Calu3 (cell line): ENCODE measurements at places on chromosomes 2 and 18. TPM values are rescaled to one million over a fixed set of nuclear protein-coding genes. Genes with fewer than 3 reads are reported as not detected.

The DARS1 gene
- 57.5 and 63.3 TPM in 2 replicates for total RNA-seq

The DAW1 gene
- total RNA-seq = 2.4 and 3.2 TPM in 2 replicates

The MDH1B gene
- total RNA-seq = 0.94 and 1.9 TPM in 2 replicates

DNA sequence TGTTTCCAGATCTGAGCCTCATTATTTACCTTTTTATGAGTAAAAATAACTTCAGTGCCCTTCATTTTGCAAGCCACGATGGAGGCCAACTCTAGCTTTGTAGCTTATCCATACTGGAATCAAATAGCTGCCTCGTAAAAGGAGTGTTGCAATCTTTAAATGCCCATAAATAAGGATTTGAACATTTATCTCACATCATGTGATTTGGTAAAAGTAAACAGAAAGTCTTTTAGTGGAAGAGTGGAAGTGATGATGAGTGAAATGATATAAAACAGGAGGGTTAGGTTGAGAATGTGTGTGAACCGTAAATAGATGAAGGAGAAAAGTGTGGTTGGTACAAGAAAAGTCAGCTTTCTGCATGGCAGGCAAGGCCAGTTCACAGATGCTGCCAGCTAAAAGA, 348.9 kb downstream of the OSR1 start:
- no peaks in the 10 kb centered on the region for H3K27me3 ChIP-seq
- no peak overlapping the region for H3K27ac ChIP-seq
- H3K36me3 ChIP-seq = no peaks in the 10 kb centered on the region
- DNase-seq = no peak

DNA sequence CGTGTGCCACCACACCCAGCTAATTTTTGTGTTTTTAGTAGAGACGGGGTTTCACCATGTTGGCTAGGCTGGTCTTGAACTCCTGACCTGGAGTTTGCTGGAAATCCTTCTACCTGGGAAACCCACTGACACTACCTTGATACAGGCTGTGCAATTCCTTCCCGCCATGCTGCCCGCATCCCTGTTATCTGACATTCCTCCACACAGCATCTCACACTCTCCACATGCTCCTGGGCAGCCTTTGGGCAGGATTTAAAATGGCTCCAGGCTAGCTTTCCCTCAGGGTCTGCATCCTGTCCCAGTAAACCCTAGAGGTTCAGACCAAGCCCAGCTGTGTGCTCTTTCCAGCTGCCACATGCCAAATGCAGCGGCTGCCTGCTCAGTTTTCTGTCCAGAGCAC, 319.5 kb upstream of the CXCR4 start:
- H3K27me3 ChIP-seq = peaks cover 41% of the 10 kb centered on the region
- no peaks in the 10 kb centered on the region for H3K4me1 ChIP-seq
- H3K27ac ChIP-seq = no peak overlapping the region
- DNase-seq = no peak
- H3K4me3 ChIP-seq = no peak overlapping the region

GRCh38 chr2:109049022-109049421, 60.0 kb upstream of the EDAR start:
- no peak overlapping the region for H3K27ac ChIP-seq
- no peak for DNase-seq
- no peaks in the 10 kb centered on the region for H3K36me3 ChIP-seq
- H3K4me3 ChIP-seq = no peak overlapping the region
- H3K27me3 ChIP-seq = peaks cover 69% of the 10 kb centered on the region
- H3K4me1 ChIP-seq = peaks cover 8% of the 10 kb centered on the region
